ENCODE measurements at places on chromosomes 12 and 14.

DNA sequence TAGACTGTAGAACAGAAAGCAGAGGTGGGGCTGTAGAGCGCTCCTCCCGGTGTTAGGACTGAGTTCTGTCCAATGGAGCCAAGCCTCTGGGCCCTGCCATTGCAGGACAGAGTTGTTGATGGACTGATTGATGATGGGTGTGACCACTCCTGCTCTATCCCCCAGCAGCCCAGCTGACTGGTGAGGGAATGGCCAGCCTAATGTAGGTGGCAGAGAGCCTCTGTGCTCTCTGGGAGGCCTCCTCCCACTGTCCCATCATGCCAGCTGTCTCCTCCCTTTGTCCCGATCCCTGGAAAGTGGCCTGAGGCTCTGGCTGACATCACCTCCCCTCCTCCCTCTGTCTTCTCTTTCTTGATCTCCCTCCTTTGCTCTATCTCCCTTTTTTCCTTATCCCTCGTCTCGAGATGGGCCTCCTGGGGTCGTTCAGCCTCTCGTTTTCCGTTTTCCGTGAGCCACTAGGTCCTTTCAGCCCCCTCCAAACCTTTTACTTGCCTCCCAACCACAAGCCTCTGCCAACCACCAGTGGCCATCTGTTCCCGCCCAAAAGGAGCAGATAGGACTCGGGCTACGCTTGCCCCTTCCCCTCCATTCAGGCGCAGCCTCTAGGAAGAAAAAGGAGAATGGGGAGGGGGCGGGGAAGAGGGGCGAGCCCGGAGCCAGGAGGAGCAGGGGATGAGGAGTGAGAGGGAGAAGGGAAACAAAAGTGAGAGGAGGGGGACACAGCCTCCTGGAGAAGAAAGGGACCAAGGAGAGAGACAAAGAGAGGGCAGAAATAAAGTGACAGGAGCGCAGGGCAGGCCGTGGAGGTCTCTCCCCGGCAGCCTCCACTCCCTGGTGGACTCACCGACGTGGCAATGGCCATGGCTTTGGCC is 572 bp downstream of the EFS start:
- no peak for DNase-seq

GRCh38 chr14:50303744-50304471 is 8.1 kb downstream of the L2HGDH start:
- no peak for DNase-seq

- no peak for DNase-seq
These were observed 5.3 kb downstream of the SCNN1A start for GRCh38 chr12:6369916-6370575.

DNA sequence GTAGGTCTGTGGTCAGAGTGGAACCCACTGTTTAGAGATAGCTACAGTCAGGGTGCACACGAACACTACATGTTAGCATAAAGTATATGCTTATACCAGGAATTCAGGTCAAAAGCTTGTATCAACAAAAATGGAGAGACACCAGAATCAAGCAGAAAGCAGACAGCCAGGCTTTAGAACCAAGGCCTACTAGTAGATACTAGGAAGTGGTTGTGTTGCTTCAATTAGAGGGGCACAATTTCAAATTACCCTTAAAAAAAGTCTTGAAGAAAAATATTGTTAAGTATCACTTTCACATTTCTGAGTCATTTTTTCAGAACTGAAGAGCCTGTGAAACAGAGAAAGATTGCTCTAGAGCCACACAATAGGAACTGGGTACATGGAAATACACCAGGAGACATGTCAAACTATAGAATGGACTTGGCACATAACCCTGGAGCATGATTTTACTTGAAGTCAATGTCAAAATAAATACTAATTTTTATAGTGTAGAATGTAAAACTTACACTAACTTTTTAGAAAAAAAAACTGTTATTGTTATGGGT is 41.6 kb downstream of the LRRC9 start:
- no peak for DNase-seq

- DNase-seq: peak; percentile 13
These were observed 139.1 kb downstream of the SPTSSA start for GRCh38 chr14:34322940-34323418.

DNA sequence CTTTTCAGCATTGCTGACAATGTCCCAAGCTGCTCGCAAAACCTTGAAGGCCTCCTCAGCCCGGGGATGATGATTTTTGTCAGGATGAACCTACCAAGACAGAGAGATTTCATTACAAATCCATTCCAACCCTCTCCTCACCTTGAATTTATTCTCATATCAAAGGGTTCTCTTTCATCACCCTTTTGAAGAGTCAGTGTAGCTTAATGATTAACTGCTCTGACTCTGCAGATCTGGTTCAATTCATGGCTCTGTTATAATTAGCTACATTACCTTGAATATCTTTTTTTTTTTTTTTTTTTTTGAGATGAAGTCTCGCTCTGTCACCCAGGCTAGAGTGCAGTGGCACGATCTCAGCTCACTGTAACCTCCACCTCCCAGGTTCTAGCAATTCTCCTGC is 5.6 kb downstream of the ORMDL2 start:
- no peak for DNase-seq

GRCh38 chr12:130468186-130468585 is 130.5 kb downstream of the PIWIL1 start:
- no peak for DNase-seq

DNA sequence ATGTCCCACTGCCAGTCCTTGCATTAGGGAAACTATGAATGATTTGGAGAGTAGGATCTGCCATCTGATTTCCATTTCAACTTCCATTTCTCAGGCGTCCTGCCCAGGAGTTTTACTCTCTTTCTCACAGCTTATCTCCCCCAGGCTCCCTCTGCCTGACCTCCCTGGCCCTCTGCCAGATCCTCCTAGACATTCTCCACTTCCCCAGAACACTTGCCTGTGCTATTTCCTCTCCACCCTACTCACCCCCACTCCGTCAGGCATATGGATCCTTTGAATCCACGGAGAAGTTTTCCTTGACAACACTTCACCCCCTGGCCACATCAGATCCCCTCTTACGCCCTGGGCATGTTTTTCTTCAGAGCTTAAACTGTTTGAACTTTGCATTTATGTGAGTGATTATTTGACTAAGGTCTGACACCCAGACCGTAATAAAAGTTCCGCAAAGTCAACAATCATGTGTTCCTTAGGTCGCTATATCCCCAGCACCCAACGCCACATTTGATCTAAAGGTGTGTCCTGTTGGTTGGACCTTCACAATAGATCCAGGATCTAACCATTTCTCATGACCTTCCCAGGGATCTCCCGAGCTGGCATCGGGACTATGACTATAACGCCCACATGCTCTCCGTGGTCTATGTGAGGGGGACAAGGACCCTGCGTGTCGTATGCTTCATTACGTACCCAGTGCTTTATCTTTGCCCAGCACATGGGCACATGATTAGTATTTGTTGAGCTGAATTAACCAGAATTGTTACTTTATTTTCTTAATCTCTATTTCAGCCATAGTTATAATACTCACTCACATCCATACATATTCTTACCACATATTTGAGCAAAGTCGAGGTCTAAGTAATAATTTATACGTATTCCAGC is 255.8 kb upstream of the FOXN3 start:
- DNase-seq: no peak

Measured in stimulated activated CD8-positive, alpha-beta memory T cell treated with anti-CD3 and anti-CD28 coated beads, Interleukin-15, amount 100 ng/mL, for 48 hours (primary cell).